ENCODE measurements at places on chromosomes 13 and 19.

GRCh38 chr13:109919715-109920375 lies 133.5 kb upstream of the IRS2 start:
- DNase-seq, result no peak

DNA sequence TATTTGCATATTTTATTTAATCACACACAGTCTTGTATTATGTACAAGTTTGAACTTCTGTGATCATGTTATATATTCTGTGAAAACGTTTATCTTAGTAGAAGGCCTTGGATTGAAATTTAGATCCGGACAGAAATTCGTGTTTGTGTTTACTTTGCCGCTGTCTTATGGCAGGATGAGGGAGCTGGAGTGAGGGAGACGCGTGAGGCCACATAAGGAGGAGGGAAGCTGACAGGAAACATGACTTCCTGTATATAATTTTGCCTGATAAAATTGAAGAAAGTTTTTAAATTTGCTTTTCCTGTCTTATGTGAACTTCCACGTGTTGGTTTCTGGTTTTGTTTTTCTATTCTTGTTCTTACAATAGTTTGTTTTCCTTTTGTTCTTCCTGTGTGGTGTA lies 200.2 kb downstream of the MTUS2 start:
- DNase-seq, result no peak

DNA sequence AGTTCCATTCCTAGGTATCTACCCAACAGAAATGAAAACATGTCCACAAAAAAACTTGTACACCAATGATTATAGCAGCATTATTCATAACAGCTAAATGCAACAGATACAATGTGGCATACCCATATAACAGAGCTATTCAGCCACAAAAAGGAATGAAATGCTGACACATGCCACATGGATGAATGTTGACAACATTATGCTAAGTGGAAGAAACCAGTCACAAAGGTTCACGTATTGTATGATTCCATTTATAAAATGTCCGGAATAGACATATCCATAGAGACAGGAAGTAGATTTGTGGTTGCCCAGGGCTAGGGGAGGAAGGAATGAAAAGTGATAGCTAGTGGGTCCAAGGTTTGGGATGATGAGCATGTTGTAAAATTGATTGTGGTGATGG lies 10.8 kb downstream of the CRYL1 start:
- no peak for DNase-seq

DNA sequence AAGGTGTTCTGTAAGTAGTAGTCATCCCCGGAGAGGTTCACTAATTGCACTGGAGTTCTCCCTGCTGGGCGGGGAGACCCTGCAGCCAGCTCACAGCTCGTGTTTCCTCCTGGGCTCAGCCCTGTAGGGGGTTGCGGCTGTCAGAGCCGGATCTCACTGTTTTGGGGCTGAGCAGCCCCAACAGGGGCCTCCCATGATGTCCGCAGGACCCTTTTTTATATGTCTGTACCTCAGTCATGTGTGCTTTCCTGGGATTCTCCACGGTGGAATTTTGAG lies 130.2 kb upstream of the MCF2L start:
- no peak for DNase-seq

DNA sequence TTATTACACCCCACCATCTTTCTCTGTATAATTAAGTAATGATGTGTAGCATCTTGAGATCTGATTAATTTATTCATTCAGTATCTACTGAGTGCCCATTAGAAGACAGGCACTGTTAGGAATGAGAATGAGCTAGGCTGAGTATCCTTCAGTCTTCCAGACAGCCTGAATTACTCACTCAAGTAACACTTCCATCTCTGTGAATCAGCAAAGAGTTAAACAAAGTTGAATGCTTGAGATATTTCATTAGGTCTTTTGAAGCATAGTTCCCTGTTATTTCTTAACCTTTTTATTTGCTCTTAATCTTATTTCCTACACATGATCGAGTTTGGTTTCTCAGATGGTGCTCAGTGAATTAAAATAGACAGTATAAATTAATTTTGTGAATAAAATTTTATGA lies 413.7 kb downstream of the DCT start:
- no peak for DNase-seq

- no peak for DNase-seq
Measured at GRCh38 chr13:99955747-99956472, 15.7 kb downstream of the ZIC5 start.

DNA sequence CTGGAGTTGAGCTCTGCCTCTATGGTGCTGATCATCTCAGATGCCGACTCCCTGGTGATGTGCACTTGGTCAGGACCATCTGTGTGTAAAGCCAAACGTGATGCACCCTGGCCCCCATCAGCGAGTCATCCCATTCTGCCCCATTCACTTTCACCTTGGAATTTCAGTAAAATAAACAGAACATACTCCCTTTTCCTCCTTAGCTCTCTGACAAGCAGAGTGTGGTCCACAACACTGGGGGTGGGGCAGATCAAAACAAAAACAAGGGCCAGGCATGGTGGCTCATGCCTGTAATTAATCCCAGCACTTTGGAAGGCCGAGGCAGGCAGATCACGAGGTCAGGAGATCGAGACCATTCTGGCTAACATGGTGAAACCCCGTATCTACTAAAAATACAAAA lies 12.3 kb downstream of the CEACAM20 start:
- no peak for DNase-seq

- DNase-seq, result no peak
Measured at GRCh38 chr19:33304760-33305647, 2.7 kb upstream of the CEBPA start.

DNA sequence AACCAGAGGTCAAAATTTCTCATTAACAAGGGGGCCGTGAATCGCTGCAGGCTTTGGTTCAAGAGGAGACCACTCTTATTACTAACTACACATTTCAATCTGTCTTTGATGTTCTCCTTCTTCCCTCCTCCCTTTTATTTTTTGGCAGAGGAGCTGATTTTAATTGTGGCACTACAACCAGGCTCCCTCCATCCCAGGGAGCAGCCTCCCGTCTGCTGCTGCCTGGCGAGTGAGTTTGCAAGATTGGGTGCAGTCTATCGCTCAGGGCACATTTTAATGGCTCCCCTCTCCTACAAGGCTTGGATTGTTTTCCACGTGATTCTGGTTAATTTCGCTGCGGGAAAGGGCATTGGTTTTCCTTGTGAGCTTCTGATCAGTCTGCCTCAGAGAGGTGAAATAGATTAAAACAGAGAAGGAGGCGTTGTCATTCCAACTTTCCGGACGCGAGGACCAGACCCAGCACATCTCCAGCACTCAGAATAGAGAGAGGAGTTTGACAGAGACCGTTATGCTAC lies 81.4 kb downstream of the KCTD15 start:
- DNase-seq, result no peak

DNA sequence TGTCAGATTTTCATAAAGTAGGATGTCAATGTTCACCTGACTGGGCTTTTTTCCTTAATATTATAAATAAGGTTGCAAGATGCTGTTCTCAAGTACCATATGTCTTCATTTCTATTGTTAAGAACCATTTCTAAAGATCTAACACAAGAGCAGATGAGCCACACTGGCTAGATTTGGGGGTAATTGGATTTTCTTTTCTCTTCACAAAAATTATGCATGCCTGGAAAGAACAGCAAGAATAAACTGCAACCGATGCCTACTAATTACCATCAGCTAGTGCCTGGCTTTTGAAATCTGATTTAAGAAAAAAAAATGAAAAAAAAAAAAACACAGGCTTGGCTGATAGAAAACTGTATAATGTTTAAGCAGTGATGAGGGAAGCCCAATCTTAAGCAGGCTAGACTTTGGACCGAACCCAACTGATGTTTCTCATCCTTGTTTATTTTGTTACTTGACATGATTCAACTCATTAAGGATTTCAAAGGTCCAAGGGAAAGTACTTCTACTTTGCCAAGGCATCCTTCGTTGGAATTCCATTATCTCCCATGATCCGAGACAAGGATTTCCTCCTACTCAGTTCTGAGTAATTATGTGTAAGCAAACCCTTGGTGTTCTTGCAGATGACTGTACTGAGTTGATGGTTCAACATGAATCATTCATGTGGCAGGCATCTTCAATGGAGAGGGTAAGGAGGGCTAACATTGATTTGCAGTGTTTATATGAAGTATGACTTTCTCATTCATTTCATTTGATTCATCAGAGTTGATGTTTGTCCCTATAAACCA lies 300.5 kb downstream of the SPRY2 start:
- DNase-seq, result no peak

DNA sequence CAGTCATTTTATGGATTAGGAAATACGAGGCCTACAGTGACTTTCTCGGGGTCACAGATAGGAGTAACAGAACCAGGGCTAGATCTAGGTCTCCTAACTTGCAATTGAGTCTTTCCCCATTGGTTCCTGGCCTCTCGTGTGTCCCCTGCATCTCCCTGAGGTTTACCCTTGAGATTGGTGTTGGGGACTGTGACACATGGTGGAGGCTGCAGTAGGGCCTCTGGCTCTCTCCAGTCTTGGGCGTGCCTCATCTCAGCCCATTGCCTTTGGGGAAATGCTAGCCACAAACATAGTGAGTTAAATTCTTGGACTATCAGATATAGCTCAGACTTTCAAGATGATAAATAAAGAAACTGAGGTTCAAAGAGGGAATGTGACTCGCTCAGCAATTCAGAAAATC lies 212.1 kb downstream of the KCNRG start:
- DNase-seq, result no peak

DNA sequence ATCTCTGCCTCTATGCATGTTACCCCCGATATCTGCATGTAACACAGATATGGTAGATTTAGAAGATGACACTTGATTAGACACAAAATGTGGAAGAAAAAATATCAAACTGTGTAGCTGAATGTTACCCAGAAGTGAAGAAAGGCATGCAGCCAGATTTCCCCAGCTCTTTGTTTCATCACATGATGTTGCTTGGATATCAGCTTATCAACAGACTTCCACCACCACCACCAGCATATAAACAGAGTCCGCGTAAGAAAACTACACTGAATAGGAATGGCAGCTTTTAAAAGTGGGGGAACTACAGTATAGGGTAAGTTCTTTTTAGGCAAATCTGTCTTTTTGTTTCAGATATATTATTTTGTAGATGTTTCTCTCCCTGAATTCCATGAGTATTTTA lies at the start of gene FAM216B:
TSS of gene FAM216B (plus strand) at position 233 of the 400 bp plus-strand sequence. CDS start 2,484 bp downstream, outside the sequence.
- no peak for DNase-seq

DNA sequence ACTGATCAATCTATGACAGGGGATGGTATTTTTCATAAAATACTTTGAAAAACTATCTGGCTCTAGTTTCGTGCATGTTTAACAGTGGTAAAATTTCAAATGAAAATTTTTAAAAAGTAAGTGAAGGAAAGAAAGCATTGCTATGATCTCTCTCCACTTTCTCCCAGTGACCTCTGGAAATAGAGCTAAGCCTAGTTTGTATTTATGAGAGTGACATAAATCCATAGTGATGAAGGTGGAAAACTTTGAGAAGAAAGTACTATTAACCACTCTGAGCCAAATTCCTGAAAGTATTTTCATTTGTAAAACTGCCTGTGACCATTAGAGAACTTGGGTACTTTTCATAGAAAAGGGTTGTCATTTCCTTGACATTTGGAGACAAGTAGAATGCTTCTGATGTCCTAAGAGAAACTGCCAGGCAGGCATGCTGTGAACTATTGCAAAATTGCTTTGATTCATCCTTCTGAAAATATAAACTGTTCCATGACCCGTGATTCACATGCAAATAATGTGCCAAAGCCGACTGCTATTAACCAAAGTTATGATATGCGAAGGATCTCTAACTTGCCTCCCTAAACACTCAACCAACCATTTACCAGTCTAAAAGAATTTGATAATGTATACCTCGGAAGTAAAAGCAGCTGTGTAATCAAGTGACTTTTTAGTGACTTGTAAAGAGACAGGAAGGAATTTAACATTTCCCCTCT lies 133.2 kb downstream of the VWA8 start:
- no peak for DNase-seq

- no peak for DNase-seq
Measured at GRCh38 chr19:4054441-4055208, 12.1 kb downstream of the ZBTB7A start.

GRCh38 chr13:111485491-111486250 lies 165.2 kb downstream of the TEX29 start:
- DNase-seq, result no peak

- DNase-seq, result no peak
Measured at GRCh38 chr13:27967736-27968315, 1.3 kb downstream of the CDX2 start.

GRCh38 chr19:50817941-50818858 lies 5.4 kb downstream of the KLK1 start:
- peak; percentile 84 for DNase-seq

GRCh38 chr19:10155839-10156238 lies 36.1 kb upstream of the EIF3G start:
- DNase-seq, result no peak

- DNase-seq, result no peak
Measured at GRCh38 chr19:3462991-3463713, 17.2 kb downstream of the SMIM24 start.

GRCh38 chr19:49355909-49356353 lies 6.3 kb downstream of the TEAD2 start:
- DNase-seq, result no peak

GRCh38 chr19:45130888-45131615 lies 29.7 kb downstream of the NKPD1 start:
- DNase-seq, result peak; percentile 97

GRCh38 chr13:95300625-95301182 lies 547 bp downstream of the ABCC4 start:
- DNase-seq, result peak; percentile 53

DNA sequence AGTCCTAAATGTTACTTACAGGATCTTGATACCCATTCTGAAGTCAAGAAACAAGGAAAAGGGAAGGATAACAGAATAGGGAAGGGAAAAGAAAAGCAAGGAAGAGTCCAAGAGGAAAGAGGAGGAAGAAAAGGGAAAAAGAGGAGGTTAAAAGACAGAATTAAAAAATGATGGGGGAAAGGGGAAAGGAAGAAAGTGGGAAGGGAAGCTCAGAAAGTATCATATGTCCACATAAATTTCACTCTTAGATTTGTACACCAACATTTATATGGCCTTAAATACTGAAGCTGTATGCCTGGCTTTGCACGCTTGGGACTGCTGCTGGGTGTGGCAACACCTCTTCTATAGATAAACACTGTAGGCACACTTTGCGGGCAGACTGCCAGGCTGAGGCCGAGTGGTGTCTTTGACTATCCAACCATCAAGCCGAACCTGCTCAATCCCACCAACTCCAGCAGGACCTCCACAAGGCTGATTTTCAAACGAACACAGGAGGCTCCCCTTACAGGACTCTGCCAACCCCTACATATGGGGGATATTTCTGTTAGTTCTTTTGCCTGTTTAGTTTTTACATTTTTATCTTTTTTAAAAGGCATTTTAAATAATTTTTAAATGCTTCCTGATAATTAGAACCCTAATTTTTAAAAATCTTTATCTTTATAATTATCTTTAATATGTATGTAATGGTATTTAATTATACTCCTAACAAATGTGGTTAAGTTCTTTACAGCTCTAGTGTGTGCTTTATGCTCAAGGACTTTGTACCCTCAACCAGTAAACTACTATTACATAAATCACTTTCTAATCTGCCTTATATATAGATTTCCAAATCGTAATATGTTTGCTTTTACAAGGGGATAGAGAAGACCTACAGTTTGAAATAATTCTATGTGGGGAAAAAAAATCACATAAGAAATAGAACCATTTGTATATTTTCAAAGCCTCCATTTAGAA lies 154.2 kb downstream of the DIAPH3 start:
- DNase-seq, result peak; percentile 88
